Chondrocyte (in vitro differentiated cells): ENCODE measurements at places on chromosomes 3 and 15.

GRCh38 chr3:171278299-171278590, 182.0 kb downstream of the TNIK start:
- DNase-seq = no peak
- H3K36me3 ChIP-seq = peaks cover 1% of the 10 kb centered on the region
- no peaks in the 10 kb centered on the region for H3K27me3 ChIP-seq
- H3K4me1 ChIP-seq = peaks cover 33% of the 10 kb centered on the region

- no peak overlapping the region for H3K4me3 ChIP-seq
- peaks cover 42% of the 10 kb centered on the region for H3K4me1 ChIP-seq
- H3K27me3 ChIP-seq = no peaks in the 10 kb centered on the region
- peak overlapping the region; percentile 22 for H3K27ac ChIP-seq
- DNase-seq = no peak
- H3K36me3 ChIP-seq = peaks cover 58% of the 10 kb centered on the region
Measured at GRCh38 chr3:70973558-70973957, 610.0 kb downstream of the FOXP1 start.

- H3K4me3 ChIP-seq = no peak overlapping the region
- no peaks in the 10 kb centered on the region for H3K27me3 ChIP-seq
- H3K4me1 ChIP-seq = peaks cover 10% of the 10 kb centered on the region
- H3K36me3 ChIP-seq = no peaks in the 10 kb centered on the region
- peak overlapping the region; percentile 49 for H3K27ac ChIP-seq
Measured at GRCh38 chr3:143383421-143383820, 263.9 kb downstream of the CHST2 start.

GRCh38 chr15:89761009-89761831, 10.2 kb upstream of the MESP1 start:
- peaks cover 3% of the 10 kb centered on the region for H3K4me1 ChIP-seq
- DNase-seq = peak; percentile 66
- H3K36me3 ChIP-seq = no peaks in the 10 kb centered on the region
- no peaks in the 10 kb centered on the region for H3K27me3 ChIP-seq

- peaks cover 26% of the 10 kb centered on the region for H3K27me3 ChIP-seq
- peak; percentile 24 for DNase-seq
- no peak overlapping the region for H3K27ac ChIP-seq
- H3K4me1 ChIP-seq = peaks cover 9% of the 10 kb centered on the region
Measured at GRCh38 chr3:123335007-123335670, 113.8 kb downstream of the ADCY5 start.

GRCh38 chr3:25661694-25662437, 2.8 kb downstream of the TOP2B start:
- H3K27me3 ChIP-seq = no peaks in the 10 kb centered on the region
- H3K4me3 ChIP-seq = peak overlapping the region; percentile 28
- peaks cover 57% of the 10 kb centered on the region for H3K4me1 ChIP-seq
- no peak for DNase-seq
- peak overlapping the region; percentile 18 for H3K27ac ChIP-seq
- no peaks in the 10 kb centered on the region for H3K36me3 ChIP-seq

DNA sequence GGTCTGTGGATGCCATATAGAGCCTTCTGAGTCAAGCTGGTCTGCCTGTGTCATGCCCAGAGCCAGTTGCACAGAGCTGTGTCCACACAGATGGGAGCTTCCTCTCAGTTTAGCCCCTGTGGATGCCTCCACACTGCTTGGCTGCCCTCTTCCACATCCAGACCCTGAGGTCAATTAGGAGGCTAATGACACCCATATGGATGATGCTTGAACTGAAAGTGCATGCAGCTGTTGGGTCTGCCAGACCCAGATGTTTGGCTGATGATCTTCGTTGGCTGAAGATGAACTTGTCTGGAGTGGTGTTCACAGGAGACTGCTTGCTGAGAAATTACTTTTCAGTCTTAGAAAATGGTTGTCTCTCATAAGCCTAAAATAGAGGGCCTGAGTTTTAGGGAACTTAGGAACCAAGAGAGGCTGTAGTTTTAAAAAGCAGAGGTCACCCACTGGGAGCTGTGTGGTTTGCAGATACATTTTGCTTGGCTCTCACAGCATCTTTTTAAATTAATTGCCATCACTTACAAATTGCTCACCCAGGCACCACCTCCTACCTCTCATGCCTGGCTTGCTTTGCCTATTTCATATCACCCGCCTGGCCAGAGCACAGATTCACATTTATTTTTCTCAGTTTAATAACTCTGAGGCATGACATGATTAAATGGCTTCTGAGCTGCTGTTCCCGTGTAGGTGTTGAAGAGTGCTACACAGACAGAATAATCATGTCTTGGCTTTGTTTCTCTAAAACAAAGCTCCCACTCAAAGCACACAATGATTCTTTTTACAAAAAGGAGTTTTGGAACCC, 176.1 kb downstream of the MINAR1 start:
- no peak for DNase-seq
- H3K4me1 ChIP-seq = no peaks in the 10 kb centered on the region
- H3K27me3 ChIP-seq = peaks cover 16% of the 10 kb centered on the region
- H3K27ac ChIP-seq = no peak overlapping the region
- H3K4me3 ChIP-seq = no peak overlapping the region

- H3K27me3 ChIP-seq = no peaks in the 10 kb centered on the region
- H3K4me1 ChIP-seq = peaks cover 13% of the 10 kb centered on the region
- no peak overlapping the region for H3K4me3 ChIP-seq
- H3K36me3 ChIP-seq = no peaks in the 10 kb centered on the region
Measured at GRCh38 chr3:169196789-169197188, 466.7 kb downstream of the MECOM start.

DNA sequence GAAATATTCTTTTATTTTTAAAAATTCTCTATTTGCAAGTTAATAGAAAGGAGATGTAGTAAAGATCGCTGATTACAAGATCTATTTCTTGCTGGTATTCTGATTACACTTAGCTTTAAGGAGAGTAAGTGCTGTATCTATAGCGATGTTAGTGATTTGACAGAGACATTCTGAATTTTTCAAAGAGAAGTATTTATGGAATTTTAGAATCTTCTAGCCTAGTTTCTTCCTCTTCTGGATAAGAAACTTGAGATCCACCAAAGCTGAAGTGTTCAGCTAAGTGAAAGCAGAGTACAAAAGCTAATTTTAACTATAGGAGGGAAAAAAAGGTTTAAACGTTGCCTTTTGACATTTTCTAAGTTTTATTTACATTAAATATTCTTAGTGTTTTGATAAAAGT, 72.1 kb upstream of the RARB start:
- H3K27me3 ChIP-seq = no peaks in the 10 kb centered on the region
- peak overlapping the region; percentile 64 for H3K27ac ChIP-seq
- H3K4me1 ChIP-seq = peaks cover 53% of the 10 kb centered on the region

DNA sequence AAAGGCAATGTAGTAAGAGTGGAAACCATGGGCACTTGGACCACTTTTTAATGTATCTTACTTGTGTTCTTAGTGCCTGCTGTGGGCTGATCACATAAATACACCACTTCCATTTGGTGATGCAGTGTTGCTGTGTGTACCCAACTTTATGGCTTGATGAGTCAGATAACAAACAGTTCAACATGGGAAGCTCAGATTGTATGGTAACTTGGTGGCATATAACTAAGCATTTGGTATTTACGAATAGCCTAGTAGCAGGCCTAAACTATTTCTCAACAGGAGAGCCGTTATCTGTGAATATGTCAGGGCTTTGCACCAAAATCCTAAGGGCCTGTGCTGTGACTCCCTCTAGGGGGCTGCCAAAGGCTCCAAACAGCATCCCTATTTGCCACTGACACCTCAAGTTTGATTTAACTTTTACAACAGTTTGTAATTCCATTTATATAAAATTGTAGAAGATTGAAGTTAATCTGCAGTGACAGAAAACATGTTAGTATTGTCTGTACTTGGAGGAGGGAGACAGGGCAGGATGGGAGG, 640.4 kb upstream of the CADM2 start:
- no peaks in the 10 kb centered on the region for H3K27me3 ChIP-seq
- no peak for DNase-seq
- no peak overlapping the region for H3K27ac ChIP-seq
- no peaks in the 10 kb centered on the region for H3K4me1 ChIP-seq

DNA sequence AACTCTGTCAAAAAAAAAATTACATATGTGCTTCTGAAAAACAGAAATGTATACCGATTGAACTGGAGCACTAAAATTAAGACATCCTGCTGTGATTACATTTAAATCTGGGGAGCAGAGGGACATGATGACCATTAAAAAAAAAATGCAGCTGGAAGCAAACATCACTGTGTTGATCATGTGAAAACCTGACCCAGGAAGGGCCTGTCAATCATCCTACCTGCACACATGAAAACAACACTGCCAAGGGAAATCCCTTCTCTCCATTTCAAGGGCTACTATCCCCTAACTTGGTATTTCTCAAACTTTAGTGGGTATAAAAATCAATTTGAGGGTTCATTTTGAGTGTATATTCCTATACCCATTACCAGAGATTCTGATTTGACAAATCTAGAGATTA, 719.9 kb upstream of the CBLB start:
- H3K27ac ChIP-seq = no peak overlapping the region
- H3K4me3 ChIP-seq = no peak overlapping the region
- no peaks in the 10 kb centered on the region for H3K36me3 ChIP-seq
- no peaks in the 10 kb centered on the region for H3K27me3 ChIP-seq
- H3K4me1 ChIP-seq = no peaks in the 10 kb centered on the region
- no peak for DNase-seq

DNA sequence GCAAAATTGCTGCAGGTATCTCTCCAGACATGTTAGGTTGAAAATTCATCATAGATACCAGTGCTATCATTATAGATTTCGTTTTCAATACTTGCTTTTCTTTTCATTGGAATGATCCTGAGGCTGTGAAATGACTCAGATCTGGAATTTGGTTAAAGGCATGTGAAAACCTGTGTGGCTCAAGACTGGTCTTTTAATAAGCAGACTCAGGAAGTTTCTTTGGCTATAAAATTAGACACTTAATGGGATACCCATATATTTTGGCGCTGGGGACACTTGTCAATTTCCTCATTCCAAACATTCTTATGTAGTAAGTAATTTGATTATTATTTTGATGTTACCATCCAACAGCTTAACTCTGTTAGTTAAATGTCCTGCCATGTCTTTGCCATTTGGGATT, 1041.1 kb upstream of the GBE1 start:
- no peak for DNase-seq
- no peak overlapping the region for H3K27ac ChIP-seq
- no peaks in the 10 kb centered on the region for H3K27me3 ChIP-seq
- H3K4me3 ChIP-seq = no peak overlapping the region

DNA sequence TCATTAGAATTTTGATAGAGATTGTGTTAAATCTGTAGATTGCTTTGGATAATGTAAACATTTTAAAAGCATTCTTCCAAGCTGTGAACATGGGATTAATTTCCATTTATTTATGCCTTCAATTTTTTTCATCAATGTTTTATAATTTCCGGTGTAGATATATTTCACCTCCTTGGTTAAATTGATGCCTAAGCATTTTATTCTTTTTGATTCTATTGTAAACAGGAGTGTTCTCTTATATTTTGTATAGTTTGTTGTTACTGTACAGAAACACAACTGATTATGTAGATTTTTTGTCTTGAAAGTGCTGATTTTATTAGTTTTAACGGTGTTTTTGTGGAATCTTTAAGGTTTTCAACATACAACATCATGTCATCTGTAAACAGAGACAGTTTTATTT, 355.0 kb downstream of the EDEM1 start:
- no peak overlapping the region for H3K4me3 ChIP-seq
- H3K4me1 ChIP-seq = no peaks in the 10 kb centered on the region
- no peak for DNase-seq
- H3K27ac ChIP-seq = no peak overlapping the region

- H3K27me3 ChIP-seq = no peaks in the 10 kb centered on the region
- H3K27ac ChIP-seq = no peak overlapping the region
- no peaks in the 10 kb centered on the region for H3K36me3 ChIP-seq
- H3K4me3 ChIP-seq = no peak overlapping the region
- DNase-seq = no peak
Measured at GRCh38 chr3:175777495-175777894, 918.4 kb downstream of the NAALADL2 start.

GRCh38 chr3:29537889-29538609, 257.2 kb downstream of the RBMS3 start:
- no peak overlapping the region for H3K27ac ChIP-seq
- H3K27me3 ChIP-seq = no peaks in the 10 kb centered on the region
- peaks cover 13% of the 10 kb centered on the region for H3K4me1 ChIP-seq
